ENCODE measurements at places on chromosomes 13 and 19.

DNA sequence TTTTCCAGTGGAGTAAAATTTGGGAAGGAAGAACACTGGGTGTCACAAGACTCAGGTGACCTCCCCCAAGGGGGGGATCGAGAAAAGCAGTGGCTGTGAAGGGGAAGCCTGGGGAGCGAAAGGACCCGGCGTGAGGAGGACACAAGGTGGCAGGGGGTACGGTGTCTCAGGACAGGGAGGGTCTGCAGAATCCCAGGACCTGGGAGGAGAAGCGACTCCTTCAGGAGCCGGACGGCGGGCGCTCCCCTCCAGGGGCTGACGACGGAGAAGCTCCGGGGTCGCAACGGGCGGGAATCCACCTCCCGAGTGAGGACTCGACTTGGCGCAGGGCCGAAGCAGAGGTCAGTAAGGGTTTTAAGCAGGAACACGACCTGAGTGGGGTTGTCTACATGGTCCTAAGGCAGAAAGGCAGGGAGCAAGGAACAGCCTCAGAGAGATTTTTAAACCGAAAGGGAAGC is 529 bp downstream of the ZNF836 start:
- no peak for DNase-seq

DNA sequence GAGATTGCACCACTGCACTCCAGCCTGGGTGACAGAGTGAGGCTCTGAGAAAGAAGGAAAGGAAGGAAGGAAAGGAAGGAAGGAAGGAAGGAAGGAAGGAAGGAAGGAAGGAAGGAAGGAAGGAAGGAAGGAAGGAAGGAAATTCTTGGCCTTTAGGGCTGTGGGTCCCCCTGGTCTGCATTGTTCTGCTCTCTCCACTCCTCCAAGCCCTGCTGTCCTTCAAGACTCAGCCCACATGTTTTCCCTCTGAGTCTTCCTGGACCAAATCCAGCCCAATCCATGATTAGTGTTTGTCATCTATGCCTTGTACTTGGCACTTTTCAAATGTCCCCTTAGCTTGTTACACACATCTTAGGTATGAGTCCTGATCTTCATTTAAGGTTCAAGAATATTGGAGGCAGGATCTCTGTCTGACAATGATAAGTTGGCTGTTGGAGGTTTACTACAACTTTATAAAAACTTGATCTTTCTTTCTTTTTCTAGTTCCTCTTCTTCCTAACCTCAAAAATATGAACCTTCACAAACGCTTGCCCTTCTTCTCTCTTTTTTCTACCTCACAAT is 48.8 kb upstream of the INTS6 start:
- peak; percentile 39 for DNase-seq

GRCh38 chr13:90719461-90719860 is 628.0 kb upstream of the MIR17HG start:
- DNase-seq = no peak

DNA sequence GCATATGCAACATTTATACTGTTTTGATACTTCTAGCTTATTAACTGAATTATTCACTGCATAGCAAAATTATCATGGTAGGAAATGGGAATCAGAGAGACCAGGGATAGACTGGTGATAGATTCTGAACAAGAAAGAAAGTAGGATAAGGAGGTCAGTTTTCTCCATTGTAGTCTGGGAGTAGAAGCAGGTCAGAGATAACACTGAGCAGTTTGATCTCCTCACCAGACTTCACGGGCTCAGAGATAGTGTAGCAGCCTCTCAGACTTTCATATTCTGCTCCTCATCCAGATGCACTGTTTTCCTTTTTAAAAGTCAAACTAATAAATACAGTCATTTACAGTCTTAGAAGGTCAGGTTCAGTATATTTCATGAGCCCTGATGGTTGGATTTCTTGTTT is 56.0 kb upstream of the MYO16 start:
- DNase-seq = no peak

DNA sequence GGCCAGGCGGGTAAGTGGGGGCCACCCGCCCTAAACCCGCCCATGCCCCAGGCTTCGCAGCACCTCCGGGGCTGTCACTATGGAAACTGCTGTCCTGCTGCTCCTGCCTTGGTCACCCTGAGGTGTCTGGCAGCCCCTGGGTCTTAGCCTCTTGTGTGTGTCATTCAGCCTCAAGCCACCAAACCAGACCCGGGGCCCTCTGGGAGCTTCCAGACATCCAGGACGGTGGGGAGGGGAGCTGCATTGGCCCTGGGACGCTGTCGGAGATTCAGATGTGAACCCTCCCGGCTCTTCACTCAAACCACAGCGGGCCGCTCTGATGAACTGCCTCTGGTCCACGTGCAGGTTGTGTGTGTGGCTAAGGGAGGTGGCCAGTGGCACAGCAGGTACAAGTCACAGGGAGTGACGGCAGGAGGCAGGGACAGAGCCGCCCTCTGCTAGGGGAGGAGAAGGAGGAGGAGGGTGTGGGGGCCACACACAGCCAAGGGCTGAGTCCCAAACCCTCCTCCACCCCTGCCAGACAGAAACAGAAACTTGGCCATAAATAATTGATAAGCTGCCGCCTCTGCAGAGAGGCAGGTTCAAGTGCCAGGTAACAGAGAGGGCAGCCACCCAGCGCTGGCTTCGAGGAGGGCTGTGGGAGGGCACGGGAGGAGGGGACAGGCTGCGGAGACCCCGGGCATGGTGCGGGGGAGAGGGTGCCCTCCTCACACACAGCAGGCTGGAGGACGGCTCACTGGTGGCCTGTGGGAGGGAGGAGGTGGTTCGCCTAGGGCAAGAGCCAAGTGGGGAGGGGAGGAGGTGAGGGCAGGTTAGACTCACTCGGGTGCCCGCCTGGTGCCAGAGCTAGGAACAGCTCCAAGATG is 8.0 kb downstream of the NANOS3 start:
- DNase-seq = no peak

DNA sequence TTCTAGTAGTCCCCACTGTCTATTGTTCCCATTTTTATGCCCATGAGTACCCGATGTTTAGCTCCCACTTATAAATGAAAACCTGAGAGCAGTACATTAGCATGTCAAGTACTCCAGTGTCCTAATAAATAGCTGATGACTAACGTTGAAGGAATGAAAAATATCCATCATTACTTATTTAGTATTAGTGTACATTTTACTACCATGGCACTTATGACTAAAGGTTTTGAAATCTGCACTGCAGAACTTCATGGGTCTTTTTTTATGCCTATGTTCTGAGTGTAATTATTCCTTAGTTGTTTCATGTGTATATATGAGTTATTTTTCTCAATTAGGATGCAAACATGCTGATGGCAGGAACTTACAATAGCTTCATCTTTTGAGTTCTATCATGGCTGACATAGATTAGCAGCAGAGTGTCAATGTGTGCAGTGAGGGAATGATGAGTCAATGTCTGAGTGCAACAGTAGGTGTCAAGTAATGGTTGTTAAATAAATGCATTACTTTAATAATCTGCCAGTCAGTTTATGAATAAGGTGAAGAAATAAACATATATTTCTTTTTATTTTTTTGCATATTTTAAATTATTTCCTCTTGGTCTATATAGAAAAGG is 188.4 kb downstream of the ITGBL1 start:
- peak; percentile 67 for DNase-seq

DNA sequence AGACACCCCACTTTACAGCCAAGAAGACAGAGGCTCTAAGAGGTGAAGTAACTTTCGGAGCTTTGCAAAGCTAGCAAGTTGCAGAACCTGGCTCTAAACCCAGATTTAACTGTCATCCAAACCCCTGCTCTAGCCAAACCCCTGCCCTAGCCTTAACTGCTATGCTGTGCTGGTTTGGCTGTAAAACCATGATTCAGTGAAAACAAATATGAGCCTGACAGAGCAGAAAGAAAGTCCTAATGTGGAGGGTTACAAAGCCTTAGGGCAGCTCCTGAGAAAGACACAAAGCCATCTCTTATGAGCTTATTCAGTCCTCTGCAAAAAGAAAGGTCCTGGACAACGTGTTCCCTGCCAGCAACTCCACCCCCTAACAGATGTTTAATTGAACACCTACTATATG is 172.8 kb downstream of the KATNAL1 start:
- no peak for DNase-seq

DNA sequence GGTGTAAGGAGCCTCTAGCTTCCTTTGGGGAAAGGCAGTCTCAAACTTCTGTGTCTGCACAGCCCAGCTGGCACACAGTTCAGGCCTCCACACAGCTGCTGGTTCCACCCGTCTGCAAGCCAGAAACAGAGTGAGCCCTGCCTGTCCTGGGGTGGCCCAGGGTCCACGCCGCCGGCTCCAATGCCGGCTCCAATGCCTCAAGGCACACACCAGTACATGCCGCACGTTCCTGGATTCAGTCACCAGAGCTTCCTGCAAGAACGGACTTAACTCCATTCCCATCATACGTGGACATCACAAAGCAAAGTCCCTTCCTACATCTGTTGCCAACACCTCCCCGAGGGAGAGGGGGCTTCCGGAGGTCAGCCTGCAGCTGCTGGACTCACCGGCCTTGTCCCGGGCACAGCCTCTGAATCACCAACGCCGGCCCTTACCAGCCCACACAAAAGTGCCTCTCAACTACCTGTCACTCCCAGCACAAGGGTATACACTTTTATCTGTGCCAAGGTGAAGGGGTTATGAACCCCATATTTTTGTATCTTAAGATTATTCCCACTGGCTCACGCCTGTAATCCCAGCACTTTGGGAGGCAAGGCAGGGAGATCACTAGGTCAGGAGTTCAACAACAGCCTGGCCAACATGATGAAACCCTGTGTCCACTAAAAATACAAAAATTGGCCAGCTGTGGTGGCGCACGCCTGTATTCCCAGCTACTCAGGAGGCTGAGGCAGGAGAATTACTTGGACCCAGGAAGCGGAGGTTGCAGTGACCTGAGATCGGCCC is 8.5 kb downstream of the SH3GL1 start:
- DNase-seq = peak; percentile 46

GRCh38 chr13:94298346-94298745 is 181.1 kb downstream of the DCT start:
- DNase-seq = no peak

DNA sequence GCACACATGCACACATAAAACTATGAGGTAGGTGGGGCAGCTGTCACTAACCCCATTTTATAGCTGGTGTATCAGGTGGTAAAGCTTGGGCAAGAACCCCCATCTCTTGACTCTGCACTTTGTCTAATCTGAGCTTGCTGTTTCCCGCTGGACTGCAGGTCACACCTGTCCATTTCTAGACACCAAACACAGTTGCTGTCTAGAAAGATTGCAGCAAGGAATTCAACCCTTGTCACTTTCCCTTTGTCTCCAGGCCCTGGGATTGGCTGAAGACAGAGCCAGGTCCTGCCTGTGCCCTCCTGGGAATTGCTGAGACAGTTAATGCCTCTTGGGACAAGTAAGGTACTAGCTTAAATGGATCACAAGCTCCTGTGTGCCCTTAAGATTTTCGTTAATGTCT is 83.8 kb downstream of the RNASEH2B start:
- DNase-seq = no peak

DNA sequence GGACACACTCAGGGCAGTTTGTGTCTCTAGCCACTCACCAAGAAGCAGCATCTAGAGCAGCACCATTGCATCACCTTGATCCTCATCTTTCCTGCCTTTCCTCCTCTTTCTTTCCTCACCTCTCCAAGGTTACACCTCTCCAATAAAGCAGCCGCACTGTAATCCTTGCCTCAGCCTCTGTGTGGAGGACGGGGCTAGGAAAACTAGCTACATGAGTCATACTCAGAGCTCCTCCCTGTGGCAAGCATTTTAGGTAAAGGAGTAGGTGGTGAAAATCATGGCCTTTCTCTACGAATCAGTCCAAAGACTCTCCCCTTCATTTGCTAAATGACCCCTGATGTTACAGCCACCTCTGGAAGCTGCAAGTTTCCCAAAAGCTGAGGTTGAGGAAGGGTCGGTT is 108.9 kb downstream of the DNAJC15 start:
- peak; percentile 50 for DNase-seq

DNA sequence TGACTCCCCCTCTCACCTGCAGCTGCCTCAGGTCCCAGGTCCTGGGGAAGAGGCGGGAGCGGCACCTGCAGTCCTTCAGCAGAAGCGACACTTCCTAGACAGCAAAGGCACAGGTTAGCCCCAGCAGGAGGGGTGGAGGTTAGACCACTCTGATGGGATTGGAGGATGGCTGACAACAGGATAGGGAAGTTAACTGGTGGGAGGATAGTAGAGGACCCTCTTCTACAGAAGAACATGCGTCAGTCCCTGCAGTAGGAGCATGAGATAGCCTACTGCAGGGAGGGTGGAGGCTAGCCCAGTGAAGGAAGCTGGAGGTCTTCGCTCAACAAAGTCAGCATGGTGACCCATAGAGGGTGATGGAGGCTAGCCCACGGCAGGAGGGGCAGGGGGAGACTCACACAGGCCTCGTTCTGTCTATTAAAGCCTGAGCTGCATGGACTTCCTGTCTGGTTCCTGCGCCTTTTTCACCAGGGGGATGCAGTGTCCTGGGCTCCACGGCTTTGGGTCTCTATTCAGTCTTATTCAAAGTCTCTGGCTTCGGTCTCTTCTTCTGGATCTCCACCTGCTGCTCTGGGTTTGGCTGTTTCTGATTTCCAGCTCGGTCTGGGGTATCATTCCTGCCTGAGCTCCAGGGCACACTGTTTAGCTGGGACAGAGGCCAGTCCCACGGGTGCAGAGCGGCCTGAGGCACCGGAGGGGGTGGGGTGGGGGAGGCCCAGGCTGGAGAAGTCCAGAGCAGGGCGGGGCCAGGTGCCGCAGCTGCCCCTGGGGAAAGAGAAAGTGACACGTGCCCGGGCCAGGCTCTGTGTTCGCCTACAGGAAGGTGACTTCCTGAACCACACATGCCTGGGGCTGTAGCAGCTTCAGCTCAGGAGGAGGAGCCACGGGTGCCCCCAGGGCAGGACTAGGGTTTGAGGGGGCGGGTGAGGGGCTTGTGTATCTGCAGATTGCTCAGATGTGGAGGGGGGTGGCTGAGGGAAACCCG is 7.3 kb downstream of the IFNL3 start:
- peak; percentile 28 for DNase-seq

GRCh38 chr13:38661010-38661675 is 25.7 kb upstream of the FREM2 start:
- DNase-seq = no peak

DNA sequence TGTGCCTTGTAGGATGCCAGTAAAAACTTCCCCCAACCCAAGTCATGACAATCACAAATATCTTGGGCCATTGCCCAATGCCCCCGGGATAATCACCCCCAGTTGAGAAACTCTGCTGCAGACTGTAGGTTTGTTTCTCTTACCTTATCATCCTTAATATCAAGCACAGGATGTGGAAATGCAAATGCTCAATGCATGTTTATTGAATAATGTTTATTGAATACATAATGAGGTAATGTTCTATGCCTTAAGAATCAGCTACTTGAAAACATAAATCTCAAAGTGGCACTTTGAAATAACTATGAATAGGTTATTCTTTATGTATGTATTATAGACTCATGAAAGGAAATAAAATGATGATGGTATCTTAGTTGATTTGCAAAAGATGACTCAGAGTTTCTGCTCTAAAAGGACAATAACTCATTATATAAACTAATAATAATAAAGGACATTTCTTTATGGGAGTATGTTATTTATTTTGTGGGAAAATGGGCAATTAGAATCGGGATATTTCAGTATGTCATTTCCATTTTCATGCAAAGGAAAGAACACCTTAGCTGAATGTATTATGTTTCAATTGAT is 414.2 kb downstream of the EFNB2 start:
- DNase-seq = no peak

DNA sequence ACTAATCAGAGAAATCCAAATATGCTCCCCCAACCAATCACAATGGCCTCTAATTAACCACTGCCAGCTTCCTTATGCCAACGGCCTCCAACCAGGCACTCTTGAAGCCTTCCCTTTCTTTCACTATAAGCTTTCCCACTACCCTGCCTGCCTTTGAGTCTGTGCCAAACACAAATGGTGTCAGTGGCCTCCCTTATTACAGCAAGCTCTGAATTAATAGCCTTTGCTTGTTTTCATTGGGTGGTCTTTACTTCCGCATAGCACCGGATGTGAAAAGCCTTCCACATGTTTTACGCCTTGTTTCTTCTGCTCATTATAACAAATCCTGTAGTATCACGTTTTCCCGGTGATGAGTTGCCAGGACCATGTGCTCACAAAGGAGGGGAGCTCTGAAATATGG is 1.4 kb upstream of the EDDM13 start:
- no peak for DNase-seq

All from RPMI7951 (cell line).